PC-3 (cell line): ENCODE measurements at places on chromosomes 7 and 10. TPM values are rescaled to one million over a fixed set of nuclear protein-coding genes. Genes with fewer than 3 reads are reported as not detected.

The AGBL3 gene
- 1.9 and 2.5 TPM in 2 replicates for total RNA-seq

The ZNF804B gene
- not detected in 2 replicates for total RNA-seq

The TRPV6 gene
- 0.63 and 1.4 TPM in 2 replicates for total RNA-seq

The MLLT10 gene
- 21.5 and 32.5 TPM in 2 replicates for total RNA-seq

The HTR5A gene
- not detected in 2 replicates for total RNA-seq

The UCN3 gene
- not detected in 2 replicates for total RNA-seq

The CPN1 gene
- not detected in 2 replicates for total RNA-seq

The SEMA3A gene
- 13.7 and 16.9 TPM in 2 replicates for total RNA-seq

The CAV2 gene
- 76.6 and 84.4 TPM in 2 replicates for total RNA-seq

The SPDYE2B gene
- not detected in 2 replicates for total RNA-seq

The ANXA8L1 gene
- total RNA-seq = not detected in 2 replicates

The EMX2 gene
- total RNA-seq = not detected in 2 replicates

The YWHAG gene
- 42.2 and 54.4 TPM in 2 replicates for total RNA-seq

The CHAT gene
- not detected in 2 replicates for total RNA-seq

The C10orf105 gene
- total RNA-seq = not detected in 2 replicates

The CYREN gene
- 48.2 and 66.8 TPM in 2 replicates for total RNA-seq

The CYP2C9 gene
- total RNA-seq = not detected in 2 replicates

The ATE1 gene
- 7.9 and 12.8 TPM in 2 replicates for total RNA-seq

The PLEKHS1 gene
- not detected in 2 replicates for total RNA-seq

The KLHL7 gene
- 31.1 and 34.9 TPM in 2 replicates for total RNA-seq
